Neural crest cell (in vitro differentiated cells): ENCODE measurements at places on chromosomes 2 and 18.

- no peak for DNase-seq
These were observed 380.4 kb upstream of the POU3F3 start for GRCh38 chr2:104473546-104473945.

GRCh38 chr18:59387687-59388565 lies 28.9 kb upstream of the LMAN1 start:
- DNase-seq = no peak

DNA sequence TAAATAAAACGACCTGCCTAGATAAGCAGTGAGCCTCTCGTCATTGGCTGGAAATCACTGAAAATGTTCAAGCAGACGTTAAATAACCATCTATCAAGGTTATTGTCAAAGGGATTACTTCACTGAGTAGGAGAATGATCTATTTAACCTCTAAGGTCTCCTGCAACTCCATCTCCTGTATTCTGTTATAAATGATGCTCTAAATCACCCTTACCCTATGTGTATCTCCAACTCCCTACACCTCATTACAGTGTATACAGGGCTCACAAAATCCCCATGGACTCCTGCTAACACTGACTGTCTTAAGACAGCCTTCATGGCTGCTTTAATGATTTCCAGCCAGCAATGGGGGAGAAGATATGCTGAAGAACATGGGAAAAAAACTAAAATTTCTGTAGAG lies 31.0 kb upstream of the BBS5 start:
- DNase-seq = no peak

DNA sequence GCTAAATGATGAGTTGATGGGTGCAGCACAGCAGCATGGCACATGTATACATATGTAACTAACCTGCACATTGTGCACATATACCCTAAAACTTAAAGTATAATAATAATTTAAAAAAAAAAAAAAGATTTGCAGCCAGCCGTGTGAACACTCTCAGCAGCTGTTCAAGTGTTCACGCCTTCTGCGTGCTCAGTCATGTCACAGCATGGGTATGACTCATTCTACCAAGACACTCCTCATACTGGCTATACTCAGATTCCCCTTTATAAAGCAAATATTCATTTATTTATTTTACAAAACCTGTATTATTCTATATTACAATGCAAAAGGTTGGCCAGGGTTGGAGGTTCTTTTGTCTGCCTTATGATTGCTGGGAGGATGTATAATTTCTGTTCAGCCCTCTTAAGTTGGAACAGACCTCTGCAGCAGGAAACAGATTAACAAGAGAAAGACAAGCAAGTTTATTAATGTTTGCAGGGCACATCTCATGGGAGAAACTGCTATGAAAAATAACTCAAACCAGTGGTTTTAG lies 1230.6 kb upstream of the CHAC2 start:
- DNase-seq = no peak

GRCh38 chr2:186634701-186635100 lies 44.8 kb downstream of the ITGAV start:
- DNase-seq = no peak

GRCh38 chr2:100038011-100038410 lies 104.4 kb downstream of the AFF3 start:
- DNase-seq = no peak

DNA sequence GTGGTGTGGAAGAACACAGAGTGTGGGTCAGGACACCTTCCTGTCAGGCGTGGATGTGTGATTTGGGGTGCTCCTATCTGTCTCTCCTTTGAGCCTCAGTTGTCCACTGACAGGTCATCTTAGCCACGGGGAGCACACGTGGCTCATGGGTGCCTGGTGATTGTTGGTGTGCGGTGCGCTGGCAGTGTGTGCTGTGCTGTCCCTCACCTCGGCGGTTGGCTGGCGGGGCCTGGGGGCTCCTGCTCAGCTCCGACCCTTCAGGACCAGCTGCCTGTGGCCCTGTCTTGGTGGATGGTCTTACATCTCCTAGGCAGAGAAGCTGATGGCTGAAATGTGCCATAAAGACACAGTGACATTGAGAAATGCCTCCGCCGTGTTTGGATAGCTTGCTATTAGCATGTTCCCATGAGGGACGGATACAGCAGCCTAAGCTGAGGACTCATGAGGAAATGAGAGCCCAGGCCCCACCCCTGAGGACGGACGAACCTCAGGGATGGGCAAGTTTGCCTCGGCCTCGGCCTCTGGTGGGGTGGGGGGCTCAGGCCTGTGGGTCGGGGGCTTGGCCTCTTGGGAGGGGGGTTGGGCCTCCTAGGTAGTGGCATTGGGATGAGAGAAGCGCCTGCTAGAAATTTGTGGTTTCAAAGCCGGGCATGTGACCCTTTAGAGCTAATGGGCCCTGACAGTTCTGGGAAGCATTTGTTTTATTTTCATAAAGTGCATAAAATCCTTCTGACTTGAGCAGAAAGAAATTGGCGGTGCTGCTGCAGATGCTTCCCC lies 20.3 kb upstream of the ASB1 start:
- DNase-seq = no peak

- DNase-seq = no peak
These were observed 221.4 kb upstream of the EPAS1 start for GRCh38 chr2:46075848-46076247.

DNA sequence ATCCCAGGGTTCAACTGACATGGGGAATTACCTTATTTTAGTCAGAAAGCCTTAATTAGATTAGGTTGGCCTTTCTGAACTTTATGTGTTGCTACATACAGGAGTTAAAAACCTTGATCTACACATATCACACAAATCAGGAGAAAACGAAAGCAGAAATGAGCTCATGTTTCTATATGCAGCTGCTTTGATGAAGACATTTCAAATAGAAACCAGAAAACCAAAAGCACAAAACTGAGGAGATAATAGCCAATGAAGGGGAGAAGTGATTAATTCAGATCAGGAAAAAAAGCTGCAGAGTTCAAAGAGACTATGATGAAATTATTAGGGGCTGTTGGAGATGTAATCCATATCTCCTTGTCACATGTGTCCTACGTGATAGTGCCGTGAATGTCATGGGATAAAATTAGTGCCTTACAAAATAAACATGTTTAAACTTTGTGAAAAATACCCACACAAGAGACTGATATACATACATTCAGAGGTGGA lies 255.0 kb downstream of the CAMKMT start:
- no peak for DNase-seq

GRCh38 chr2:222393733-222394267 lies 30.5 kb upstream of the SGPP2 start:
- no peak for DNase-seq

GRCh38 chr18:77066101-77066500 lies 66.5 kb downstream of the MBP start:
- no peak for DNase-seq

- peak; percentile 80 for DNase-seq
These were observed at the start of gene BIN1 for GRCh38 chr2:127106991-127107621. BIN1 (minus strand) TSS chr2:127107154; CDS start chr2:127106943, 211 bp downstream.
